HTR-8/SVneo (cell line): ENCODE measurements at places on chromosomes 7 and 10.

DNA sequence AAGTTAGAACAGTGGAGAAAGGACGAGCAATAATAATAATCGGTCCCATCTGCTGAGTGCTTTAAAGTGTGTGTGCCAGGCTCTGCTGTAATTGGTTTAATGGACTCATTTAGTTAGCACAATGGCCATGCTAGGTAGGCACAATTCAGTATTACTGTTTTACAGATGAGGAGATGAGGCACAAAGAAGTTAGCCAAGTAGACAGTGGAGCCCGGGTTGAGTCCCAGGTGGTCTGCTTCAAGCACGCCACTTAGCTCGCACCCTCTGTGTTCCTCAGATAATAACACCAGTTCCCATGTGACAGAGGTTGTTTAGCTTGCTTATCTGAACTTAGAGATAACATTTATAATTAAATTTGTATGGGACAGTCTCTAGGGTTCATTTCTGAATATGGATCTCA is 101.6 kb upstream of the GJD4 start:
- DNase-seq, result no peak

DNA sequence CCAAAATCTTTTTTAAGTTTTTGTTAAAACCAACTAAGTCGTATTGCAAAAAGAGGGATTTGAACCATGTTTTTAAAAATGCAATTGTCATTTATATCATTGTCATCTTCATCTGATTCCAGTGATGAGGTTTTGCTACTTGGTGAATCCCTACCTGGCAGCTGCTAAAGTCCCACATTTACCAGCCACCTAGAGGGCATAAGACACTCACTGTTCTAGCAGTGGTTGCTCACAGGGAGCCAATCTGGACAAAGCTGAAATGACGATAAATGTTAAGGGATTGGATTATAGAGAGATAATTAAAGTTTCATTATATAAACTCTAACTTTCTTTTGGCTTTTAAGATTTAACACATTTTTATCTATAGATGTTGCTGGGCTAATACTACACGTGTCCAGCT is 18.7 kb downstream of the KIFBP start:
- DNase-seq, result no peak

DNA sequence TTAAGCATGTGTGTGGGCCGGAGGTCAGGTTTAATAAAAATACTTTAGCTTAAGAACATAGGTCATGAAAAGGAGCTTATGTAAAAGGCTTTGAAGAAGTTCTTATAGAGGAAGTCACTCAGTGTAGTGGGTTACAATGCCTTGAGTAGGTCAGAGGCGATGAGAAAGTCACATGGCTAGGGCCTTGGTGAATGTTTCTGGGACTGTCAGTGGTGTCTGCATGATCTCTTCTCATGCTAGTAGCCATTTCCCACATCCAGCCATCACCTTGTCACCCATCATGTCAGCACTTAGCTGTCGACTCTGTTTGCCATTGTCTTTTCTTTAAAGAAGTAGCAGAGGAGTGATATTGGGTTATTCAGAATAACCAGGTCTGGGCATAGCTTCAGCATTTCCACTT is 236.6 kb downstream of the CDK14 start:
- no peak for DNase-seq

DNA sequence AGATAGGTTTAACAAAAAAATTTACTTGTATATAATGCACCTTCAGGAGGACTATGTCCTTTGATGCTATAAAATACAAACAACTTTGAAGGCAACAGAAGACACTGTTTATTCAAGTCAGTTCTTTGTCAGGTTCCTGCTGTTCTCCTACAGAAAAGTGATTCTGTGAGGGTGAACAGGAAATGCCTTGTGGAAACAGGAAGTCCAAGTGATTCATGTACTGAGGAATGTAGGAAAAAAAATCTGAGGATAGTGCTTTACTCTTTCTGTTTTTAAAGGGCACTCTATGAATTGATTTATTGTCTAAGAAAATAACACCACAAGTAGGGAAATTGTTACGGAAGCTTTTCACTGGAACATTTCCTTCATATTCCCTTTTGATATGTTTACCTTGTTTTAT is 171.9 kb downstream of the HDAC9 start:
- peak; percentile 45 for DNase-seq

GRCh38 chr7:107920048-107920772 is 29.2 kb downstream of the DLD start:
- no peak for DNase-seq

DNA sequence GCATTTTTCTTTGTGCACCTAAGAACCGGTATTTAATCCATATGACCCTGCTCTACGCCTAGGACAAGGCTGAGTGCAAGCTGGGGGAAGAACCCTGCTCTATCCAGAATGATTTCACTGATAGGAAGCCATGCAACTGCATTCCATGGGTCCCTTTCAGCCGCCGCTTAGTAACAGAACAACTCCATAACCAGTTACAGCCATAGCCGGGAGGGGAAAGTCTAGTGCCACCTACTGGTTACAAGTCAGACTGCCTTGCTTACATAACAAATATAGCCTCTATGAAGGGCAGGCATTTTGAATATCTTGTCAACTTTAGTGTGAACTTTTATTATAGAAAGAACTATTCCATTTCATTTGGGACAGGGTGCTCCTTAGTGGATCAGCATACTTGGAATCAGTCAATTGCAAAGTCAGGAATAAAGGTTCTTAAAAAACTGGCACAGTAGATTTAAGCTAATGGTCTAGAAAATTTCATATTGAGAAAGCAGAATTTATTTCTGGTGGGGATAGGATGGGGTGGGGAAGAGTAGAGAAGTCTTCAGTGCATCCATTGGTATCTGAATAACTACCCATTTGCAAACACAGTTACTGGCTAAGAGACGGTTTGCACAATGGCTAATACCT is 521.7 kb downstream of the ADRA2A start:
- peak; percentile 3 for DNase-seq

DNA sequence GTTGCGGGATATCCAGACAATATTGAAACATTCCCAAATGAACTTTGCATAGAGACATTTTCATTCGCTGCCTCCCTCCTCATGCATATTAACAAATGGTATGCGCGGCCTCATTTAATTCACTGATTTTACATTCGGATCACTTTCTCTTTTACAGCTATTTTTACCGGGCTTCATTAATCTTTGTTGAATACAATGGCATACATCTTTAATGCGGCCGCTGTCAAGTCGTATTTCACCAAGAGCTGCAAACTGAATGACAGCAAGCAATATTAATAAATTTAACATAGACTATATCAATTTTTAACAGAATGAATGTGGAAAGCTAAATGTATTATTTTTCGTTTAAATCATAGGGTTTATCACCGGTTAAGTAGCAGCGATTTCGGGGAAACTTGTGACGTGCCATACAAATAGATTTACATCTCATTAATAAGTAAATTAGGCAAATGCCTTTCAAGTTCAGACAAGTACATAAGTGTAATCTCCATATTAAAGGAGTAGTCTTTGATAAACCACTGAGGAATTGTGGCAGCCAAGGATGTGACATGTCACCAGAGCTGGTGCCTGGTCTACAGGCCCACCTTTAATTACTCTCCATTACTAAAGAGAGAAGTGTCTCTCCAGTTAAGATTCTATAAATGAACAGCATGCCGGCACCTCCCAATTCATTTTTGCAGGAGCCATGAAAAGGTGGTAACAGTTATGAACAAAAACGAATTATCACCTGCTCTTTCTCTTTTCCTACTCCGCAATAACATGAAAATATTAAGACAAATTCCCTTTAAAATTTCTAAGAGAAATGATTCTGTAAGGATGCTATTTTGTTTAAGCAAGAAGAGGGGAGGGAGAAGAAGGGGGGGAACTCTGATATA is 568.9 kb upstream of the MKI67 start:
- no peak for DNase-seq

DNA sequence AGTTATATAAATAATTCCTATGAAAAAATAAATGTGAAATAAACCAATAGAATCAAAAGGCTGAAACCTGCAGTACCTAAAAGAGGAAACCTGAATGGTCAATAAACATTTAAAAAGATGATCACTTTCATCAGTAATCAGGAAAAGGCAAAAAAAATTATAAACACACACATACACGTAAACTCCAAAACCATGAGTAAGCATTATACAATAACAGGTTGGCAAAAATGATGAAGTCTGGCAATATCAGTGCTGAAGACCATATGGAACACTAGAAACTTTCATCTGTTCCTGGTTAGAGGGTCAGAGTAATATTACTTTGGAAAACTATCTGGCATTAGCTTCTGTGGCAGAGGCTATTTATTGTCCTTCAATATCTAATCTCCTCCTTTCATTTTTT is 38.5 kb downstream of the PTF1A start:
- DNase-seq, result no peak

DNA sequence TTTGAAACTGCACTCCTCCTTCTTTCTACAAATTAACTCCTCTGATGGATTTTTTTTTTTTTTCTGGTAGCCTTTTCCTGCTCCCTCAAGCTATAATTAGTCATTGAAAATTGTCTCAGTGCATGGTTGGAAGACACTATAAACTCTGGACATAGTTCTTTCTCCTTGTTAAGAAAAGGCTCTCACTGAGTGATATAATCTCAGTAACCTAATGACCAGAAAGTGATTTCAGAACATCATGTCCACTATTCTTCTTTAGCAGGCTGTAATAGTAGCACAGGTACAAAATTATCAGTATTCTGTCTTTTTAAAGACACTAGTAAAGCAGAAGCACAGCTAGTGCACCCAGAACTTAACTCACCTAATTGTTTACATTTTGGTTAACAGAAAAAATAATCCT is 752.6 kb upstream of the PHF14 start:
- DNase-seq, result no peak

DNA sequence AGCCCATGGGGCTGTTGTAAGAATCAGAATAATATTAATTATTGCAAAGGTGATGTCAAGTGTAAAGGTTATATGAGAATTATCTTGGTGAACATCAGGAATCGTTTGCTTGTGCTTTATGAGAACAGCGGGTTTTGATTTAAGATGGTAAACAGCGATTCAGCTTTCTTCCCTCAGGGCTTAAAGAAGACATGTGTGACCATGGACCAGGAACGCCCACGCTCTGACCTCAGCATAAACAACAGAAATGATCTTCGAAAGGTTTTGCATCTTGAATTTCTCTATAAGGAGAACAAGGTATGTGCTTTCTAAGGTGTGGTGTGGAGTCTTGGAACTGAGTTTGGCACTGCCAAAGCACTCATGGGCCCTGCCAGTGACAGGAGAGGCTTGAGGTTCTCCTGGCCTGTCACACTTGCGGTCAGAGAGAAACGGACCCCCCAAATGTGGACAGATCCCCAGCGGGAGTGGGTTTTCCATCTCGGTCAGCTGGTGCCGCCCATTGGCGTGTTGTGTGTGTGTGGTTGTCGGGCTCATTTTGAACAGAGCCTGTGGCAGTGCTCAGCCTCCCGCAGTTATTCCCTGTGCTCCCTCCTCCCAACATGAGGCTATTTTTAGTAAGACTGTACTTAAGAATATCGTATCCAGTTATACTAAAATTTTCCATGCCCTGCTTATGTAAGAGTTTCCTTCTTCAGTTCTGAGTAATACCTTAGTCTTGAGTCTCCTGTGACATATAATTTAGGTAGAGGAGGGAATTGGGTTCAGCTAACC is 7.2 kb downstream of the MINDY4 start:
- DNase-seq, result no peak

GRCh38 chr7:133650487-133651300 is 397.8 kb downstream of the EXOC4 start:
- DNase-seq, result no peak

DNA sequence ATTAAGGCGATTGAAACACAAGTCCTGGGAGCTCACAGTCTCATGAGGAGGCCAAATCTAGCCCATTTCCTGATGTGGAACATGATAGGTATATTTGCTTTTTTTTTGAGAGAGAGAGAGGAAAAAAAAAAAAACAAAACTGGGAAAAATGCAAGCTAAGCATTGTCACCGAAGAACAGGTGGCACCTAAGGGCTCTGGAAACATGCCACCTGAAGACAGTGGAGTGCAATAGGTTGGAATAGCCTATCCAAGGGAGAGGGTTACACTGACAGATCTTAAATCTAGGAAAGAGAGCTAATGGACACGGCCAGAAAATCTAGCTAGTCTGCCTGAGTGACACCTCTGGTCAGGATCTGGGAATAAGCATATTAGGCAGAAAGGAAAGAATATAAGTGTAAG is 110.2 kb downstream of the SRI start:
- DNase-seq, result no peak

- no peak for DNase-seq
Measured at GRCh38 chr7:5050676-5051075, 5.0 kb downstream of the RBAK start.

GRCh38 chr7:119733127-119733879 is 539.7 kb upstream of the KCND2 start:
- DNase-seq, result no peak

GRCh38 chr7:117993377-117994003 is 120.2 kb upstream of the CTTNBP2 start:
- peak; percentile 2 for DNase-seq

- no peak for DNase-seq
Measured at GRCh38 chr10:58773944-58774343, 261.3 kb downstream of the BICC1 start.

GRCh38 chr7:23293500-23294073 is 5.6 kb upstream of the MALSU1 start:
- DNase-seq, result no peak

GRCh38 chr7:26034391-26034790 is 117.6 kb upstream of the NFE2L3 start:
- no peak for DNase-seq

DNA sequence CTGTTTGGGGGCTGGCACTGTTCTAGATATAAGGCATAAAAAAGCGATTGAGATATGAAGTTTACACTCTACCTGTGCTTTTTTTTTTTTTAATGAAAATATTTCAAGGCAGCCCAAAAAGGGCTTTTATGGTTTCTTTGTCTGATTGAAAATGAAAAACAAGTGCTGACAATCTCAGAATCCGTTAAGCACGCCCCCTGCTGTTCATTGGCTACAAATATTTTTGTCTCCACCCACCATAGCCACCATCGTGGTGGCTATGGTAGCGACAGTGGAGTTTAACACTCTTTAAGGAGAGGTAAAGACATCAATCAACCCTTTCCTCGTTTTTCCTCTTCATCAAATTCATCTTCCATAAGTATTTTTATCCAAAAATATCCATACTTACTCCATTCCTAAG is 94.2 kb downstream of the CD36 start:
- no peak for DNase-seq

GRCh38 chr7:28811701-28812430 is 146.3 kb downstream of the TRIL start:
- no peak for DNase-seq

GRCh38 chr10:91610919-91611318 is 22.0 kb downstream of the PPP1R3C start:
- no peak for DNase-seq

DNA sequence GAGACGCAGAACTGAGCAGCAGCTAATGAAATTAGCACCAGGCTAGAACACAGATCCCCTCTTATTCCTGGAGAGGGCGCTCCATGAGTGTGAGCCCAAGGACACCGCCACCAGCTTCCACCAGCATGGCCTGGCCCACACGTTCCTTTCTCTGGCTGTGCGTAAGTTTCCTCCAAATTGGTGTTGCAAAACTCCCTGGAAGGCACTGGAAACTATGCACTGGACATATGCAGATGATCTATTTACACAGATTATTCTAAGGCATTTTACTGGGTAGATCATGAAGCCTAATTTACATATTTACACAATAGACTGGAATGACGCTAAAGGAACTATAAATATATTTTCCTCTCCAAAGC is 455.6 kb upstream of the FOXK1 start:
- DNase-seq, result no peak
